ENCODE measurements at places on chromosomes 16 and 17.
A peak's percentile ranks its signal among the peaks of the same experiment; 100 is the strongest.

DNA sequence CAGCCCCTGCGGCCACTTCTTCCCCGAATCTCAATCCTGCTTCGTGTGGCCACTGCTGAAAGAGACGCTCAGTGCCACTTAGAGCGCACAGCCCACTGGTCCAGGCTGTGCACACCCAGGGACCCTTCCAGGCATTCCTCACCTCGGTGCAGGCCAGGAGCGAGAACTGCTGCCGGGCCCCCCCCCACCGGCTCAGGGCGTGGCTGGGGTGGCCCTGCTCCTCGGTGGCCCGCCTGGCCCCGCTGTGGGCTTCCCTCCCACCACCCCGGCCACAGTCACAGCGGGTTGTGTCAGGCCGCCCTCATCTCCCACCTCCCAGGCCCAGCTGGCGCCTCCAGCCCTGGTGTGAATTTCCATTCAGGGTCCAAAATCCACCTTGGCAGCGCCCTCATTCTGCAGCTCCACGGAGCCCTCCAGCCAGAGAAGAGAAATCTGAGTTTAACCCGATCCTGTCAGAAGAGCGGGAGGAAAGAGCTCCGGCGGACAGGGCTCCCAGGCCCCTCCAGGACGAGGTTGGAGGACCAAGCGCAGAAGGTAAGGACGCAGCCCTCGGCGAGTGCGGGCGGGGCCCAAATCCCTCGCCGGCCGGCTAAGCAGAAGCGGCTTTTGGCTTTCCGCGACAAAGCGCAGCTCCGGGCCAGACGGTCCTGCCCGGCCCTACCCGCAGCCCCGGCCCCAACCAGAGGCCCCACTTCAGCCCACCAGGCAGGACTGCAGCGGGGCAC, 12.0 kb downstream of the TBC1D16 start:
- DNase-seq, result no peak

- no peak for DNase-seq
These were observed 686 bp downstream of the MLST8 start for GRCh38 chr16:2205967-2206313.

DNA sequence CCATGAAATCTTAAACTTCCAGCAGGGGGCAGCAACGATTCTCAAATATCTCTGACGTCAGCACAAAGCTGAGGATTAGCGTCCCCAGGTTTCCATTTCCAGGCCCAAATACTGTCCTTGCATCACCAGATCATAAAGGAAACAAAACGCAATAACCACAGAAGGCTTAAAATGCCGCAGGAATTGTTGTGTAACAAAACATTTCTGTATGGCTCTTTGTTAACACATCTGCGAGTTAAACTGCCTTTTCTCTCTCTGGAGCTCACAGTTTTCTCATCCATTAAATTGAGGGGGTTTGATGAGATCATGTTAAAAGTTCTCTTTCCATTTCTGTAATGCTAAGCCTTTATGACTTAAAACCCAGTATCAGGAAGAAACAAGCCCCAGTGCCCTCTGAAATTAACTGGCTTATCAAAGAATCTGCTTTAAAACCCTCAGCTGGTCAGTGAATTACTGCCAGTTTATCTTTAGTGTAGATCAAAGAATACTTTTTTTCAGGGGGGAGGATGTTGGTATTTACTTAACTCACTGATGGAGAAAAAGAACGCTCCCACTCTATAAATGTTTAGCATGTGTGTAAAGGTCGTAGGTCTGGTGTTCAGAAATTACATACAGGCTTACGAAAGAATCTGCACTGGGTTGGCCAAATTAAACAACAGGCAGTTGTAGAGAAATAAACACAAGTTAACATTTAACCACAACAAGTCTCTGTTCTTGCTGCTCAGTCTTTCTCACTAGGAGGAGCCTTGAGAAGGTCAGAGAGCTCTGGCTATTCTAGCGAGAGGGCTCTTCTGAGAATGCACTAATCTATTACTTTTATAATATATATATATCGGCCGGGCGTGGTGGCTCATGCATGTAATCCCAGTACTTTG, 10.6 kb upstream of the TERF2 start:
- DNase-seq, result no peak

GRCh38 chr16:2486645-2487516, 12.0 kb downstream of the TBC1D24 start:
- DNase-seq, result peak; percentile 63

DNA sequence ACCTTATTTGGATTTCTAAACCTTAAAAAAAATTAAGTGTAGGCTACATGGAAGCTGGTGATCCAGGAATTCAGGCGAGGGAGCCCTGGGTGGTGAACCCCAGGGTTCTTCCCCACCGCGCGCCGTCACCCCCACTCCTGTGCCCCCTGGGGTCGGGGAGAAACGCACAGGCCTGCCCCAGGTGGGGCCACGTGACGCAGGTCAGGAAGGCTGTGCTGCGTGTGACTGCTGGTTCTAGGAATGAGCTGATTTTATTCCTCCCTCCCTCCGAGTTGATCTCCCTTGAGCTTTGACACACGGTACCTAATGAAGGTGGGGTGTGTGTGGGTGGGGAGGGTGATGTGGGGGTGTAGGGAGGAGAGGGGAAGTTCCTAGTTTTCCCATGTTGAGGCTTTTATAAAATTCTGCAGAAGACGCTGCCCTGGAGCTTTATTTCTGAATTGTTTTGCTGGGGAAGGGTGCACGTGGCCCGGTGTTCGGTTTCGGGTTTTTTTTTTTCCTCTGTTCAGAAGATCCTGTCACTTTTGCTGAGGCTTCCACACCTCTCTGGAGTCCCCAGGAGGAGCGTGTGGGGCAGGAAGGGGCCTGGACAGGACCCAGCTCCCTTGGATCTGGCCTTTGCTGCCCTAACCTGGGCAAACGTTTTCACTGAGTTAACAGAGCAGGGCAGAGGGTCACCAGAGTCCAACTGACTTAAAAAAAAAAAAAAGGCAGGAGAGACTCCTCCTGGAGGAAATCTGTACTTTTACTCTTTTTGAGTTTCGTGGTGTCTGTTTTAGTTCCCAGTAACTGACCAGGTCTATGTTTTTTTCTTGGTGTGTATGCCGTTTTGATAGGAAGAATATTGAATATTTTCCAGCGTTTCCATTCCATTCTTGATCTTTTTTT, 55.8 kb upstream of the GSE1 start:
- DNase-seq, result peak; percentile 27

GRCh38 chr16:81568749-81569087, 124.1 kb downstream of the CMIP start:
- DNase-seq, result no peak

DNA sequence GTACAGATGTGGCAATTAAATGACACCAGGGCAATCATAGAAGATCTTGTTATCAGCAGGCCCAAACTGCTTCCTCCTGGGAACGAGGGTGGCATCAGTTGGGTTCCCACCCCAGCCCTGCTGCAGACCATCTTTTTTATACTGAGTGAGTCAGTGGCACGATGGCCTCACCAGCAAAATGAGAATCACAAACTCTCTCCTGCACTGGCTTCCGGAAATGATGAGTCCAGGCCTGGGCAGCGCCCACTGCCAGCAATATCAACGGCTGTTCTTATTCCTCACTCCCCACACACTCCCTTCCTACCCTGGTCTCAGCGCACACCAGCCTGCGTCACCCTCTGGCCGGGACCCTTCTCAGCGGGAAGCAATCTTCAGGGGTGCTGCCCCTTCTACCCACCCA, 340.3 kb downstream of the FOXL1 start:
- DNase-seq, result no peak

DNA sequence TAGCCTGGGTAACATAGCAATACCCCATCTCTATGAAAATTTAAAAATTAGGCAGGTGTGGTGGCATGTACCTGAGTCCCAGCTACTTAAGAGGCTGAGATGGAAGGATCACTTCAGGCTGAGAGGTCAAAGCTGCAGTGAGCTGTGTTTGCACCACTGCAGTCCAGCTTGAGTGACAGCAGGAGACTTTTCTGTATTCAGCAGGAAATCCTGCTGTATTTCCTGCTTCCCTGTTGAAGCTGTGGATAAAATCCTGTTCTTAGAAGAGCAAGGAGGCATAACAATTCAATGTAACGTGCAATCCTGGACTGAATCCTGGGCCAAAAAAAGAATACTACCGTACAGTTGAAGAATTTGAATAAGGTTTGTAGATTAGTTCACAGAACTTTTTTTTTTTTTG, 62.2 kb downstream of the FBXL20 start:
- DNase-seq, result no peak

- no peak for DNase-seq
These were observed 8.9 kb downstream of the NHERF2 start for GRCh38 chr16:2035431-2036199.

- no peak for DNase-seq
These were observed 37.8 kb downstream of the MSI2 start for GRCh38 chr17:57294101-57294500.

DNA sequence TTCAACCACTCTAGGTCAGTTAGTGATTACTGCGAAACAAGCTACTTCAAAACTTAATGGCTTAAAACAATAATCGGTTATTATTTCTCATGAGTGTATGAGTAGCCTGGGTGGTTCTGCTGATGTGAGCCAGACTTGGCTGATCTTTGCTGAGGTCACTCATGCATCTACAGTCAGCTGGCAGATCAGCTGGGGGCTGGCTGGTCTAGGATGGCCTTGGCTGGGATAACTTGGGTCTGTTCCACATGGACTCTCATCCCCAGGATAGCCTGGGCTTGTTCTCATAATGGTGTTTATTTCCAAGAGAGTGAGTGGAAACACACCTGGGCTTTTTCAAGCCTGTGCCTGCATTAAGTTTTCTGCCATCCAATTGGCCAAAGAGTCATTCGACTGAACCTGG, 13.0 kb downstream of the CCDC182 start:
- DNase-seq, result no peak

GRCh38 chr16:85149776-85150175, 37.5 kb upstream of the CIBAR2 start:
- DNase-seq, result no peak

DNA sequence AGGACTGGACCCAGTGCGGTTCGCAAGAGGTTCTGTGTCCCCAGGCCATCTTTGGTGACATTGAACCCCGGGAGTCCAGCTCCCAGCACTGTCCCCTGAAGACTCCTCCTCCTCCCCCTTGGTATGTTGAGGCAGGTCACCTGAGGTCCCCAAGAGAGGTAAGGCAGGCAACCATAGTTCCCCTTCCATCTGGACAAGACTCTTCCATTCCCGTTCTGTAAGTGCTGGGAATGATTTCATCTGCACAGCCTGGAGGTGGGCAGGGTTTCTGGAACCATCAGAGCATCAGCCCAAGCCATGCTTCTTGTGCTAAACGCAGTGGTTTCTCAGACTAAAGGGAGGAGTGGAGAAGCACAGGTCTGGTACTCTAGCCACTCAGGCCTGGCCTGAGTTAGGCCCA, 24.9 kb downstream of the COPZ2 start:
- no peak for DNase-seq

GRCh38 chr17:59365383-59365981, 34.0 kb downstream of the YPEL2 start:
- no peak for DNase-seq

GRCh38 chr16:88039591-88039990, 88.4 kb downstream of the BANP start:
- no peak for DNase-seq

DNA sequence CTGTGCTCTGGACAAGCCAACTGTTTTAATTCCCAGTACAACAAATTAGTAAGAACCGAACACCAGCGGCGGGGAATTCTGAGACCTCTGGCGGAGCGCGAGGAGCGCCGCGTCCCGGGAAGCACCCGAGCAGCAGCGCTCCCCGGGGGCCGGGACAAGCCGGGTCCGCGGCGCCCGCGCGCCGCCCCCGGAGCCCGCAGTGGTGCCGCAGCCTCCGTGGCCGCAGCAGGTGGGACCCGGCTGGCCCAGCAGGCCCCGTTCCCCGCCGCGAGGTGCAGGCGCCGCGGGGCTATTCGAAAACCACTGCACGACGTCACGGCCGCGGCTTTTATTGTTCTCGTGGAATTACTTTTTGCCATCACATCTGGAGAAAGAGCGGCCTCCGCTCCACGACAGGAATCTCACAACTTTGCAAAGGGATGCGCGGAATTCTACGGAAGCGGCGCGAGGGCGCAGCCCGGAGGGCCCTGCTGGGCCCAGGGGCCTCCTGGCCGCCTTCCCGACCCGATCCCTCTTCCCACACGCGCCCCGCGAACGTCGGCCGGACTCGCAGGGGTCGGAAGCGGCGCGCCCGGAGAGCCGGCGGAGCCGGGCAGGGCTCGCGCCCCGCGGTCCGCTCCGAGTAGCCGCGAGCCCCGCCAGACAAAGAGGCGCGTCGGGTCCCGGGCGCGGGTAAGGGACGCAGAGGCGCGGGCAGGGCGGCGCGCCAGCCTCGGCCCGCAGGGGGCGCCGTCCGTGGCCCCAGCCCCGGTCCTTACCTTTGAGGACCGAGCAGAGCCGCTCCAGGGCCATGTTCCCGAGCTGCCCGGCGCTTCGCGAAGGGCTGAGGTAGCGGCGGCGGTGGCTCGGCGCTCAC, 696 bp downstream of the NETO2 start:
- DNase-seq, result peak; percentile 61

- DNase-seq, result no peak
These were observed 53.8 kb downstream of the OTOA start for GRCh38 chr16:21717608-21718007.

GRCh38 chr16:86427433-86427851, 82.9 kb upstream of the FOXF1 start:
- no peak for DNase-seq

GRCh38 chr16:11781773-11782172, 15.3 kb downstream of the ZC3H7A start:
- no peak for DNase-seq

GRCh38 chr17:7136266-7136877, 21.8 kb upstream of the ASGR2 start:
- DNase-seq, result peak; percentile 49

- no peak for DNase-seq
These were observed 3.6 kb downstream of the ZNF267 start for GRCh38 chr16:31876951-31877828.

DNA sequence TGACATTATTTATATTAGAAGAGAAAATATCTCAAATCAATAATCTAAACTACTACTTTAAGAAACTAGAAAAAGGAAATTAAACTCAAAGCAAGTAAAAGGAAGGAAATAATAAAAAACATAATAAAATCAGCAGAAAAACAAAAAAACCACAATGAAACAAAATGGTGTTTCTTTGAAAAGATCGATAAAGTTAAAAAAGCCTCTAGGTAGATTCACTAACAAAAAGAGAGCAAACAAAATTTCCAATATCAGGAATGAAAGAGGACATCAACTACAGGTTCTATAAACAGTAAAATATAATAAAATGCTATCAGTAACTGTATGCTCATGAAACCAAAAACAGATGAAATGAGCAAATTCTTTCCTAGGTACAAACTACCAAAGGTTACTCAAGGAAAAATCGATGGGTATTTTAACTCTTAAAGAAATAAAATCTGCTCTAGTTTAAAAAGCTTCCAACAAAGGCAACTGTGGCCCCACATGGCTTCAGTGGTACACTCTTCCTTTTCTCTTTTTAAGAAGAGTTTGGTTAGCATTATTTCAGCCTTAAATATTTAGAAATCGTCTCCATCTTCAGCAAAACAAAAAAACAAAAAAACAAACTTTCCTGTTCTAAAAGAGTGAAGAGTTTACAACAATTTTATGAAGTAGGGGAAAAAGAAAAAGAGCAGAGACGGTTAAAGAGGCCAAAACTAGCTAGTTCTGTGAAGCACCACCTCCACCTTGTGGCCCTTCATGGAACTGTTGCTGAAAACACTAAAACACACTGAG, 102.2 kb downstream of the TRIM37 start:
- peak; percentile 35 for DNase-seq

Data from stimulated activated CD4-positive, alpha-beta T cell treated with anti-CD3 and anti-CD28 coated beads, Interleukin-15, amount 100 ng/mL, for 1 hour (primary cell).